ENCODE measurements at places on chromosomes 5 and 9.

GRCh38 chr5:74146796-74147195, 493.7 kb downstream of the ENC1 start:
- DNase-seq = no peak

DNA sequence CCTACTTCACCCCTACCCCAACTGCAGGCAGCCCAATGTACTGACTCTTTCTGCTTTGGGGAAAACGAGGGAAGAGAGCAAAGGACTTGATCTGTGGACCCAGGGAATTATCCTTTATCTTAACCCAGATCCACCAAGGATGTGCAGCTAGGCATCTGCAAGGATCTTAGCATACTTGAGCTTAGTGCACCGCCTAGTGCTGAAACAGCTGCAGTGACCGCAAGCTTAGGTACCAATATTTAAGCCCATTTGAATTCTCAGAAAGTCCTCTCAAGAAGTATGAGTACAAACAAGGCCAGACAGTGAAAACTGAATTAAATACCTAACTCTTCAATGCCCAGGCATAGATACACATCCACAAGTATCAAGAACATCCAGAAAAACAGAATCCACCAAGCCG, 576.7 kb upstream of the ADAMTS16 start:
- no peak for DNase-seq

DNA sequence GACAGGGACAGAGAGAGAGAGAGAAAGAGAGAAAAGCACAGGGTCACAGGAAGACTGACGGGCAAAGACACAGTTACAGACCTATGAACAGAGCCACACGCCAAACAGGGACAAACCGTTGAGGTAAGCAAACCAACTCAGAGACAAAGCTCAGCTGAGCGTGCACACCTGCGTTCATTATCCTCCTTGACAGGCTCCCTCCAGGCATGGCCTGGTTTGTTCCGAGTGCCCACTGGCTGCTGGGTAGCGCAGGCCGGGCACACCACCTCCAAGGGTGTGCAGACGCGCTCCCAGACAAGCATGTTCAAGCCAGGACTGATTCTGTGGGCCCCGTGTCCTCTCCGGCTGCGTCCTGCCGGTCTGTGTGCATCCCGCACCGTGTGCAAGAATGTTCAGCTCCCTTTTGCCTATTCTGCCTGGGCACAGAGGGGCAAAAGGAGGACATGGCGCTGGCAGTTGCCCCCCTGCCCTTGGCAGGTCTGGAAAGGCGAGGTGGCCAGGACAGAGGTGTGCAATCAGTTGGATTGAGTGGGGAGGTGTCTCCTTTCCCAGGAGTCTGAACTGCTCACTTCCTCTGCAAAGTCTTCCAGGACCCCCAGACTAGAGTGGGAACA, 467 bp upstream of the SMIM32 start:
- no peak for DNase-seq

GRCh38 chr5:56328753-56329560, 95.8 kb upstream of the ANKRD55 start:
- no peak for DNase-seq

GRCh38 chr5:40627706-40628105, 52.0 kb upstream of the PTGER4 start:
- no peak for DNase-seq

- no peak for DNase-seq
These were observed 148.3 kb upstream of the GHR start for GRCh38 chr5:42274913-42275312.

DNA sequence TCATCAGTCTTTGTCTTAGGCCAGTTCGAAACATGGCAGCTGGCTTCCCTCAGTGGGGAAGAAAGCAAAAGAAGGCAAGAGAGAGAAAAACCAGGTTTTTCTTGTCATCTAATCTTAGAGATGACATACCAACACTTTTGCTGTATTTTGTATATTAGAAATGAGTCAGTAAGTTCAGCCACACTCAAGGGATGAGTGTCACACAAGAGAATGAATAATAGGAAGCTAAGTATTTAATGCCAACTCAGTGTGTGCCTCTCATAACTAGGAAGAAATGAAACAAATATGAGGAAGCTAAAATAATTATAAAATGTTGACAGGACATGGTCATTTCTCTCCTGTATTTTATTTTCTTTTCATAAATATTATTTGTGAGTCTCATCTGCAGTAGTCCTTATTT, 65.3 kb downstream of the CDH12 start:
- DNase-seq = no peak

DNA sequence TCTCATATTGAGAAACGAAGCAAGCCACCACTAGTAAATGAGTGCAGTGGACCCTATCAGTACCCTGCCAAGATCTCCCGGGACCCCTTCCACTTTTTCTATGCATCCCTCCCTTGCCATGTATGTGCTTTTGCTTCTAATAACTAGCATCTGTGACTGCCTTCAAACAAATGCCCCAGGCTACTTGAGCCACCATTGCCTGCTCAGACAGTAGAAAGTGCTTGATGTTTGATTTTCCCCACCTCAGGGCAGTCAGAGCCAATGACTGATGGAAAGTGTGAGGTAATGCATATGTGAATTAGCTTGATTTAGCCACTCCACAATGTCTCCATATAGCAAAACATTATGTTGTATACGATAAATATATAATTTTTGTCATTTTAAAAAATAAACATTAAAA, 797.3 kb upstream of the ACO1 start:
- DNase-seq = no peak

GRCh38 chr5:98474782-98475181, 298.7 kb upstream of the RGMB start:
- no peak for DNase-seq

GRCh38 chr5:109743770-109744212, 54.1 kb downstream of the MAN2A1 start:
- DNase-seq = no peak

DNA sequence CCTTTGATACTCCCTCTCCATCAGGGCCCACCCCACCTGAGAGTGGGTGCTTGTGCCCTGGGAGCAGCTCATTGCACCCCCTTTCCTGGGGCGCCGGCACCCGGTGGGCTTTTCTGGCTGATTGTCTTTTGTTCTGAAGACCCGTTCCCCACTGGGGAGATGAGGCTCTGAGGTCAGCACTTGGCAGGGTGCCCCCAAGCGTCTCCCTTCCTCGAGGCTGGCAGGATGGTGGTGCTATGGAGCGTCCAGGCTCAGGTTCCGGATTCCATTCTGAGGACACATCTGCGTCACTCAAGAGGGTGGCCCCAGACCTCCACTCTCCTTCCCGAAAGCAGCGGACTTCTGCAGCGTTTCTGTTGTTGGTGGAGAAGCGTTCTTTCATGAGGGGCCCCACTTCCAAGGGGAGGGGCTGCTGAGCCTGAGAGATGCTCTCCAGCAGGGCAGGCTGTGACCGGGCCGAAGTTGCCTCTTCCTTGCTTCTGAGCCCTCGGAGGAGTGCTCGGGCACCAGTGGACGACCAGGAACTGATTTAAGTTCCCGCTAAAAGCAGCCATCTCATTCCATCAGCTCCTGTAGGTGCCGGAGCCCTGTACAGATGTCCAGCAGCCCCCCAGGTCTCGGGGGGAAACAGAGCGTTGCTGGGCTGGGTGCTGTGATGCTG, 42.2 kb downstream of the COL5A1 start:
- DNase-seq = no peak

DNA sequence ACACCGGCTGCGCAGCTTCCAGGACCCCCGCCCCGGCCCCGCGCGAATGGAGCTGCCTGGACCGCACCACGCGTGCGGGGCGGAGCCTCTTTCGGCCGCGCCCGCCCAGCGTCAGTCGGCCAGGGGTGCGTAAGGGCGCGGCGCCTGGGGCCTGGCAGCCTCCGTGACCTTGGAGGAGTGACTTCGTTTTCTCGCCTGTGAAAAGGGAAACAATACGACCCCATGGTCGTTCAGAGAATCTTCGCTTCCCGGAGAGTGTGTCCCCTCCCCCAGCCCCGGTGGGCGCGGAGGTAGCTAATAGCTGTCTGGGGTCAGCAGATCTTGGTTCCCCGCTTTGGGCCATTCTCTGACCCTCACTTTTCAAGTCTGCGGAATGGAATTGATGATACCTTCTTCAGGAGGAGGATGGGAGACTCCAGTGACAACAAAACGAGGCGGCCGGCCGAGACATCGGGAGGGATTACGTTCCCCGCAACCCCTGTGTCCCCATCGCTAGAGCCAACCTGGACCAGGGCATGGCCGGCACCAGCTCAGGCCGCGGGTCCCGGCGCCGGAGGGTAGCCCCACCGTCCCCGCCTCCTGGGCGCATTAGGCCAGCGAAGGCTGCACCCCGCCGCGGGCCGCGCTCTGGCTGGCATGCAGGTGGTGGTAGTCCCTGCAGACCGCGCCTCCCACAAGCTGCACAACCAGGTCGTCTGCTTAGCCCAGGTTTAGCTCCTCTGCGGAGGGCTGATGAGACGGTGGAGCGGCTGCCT, 5.5 kb upstream of the CDHR2 start:
- DNase-seq = peak; percentile 37

- DNase-seq = no peak
These were observed 4.8 kb downstream of the IL9 start for GRCh38 chr5:135890867-135891266.

- DNase-seq = no peak
These were observed 28.1 kb downstream of the PIK3R1 start for GRCh38 chr5:68243681-68244080.

DNA sequence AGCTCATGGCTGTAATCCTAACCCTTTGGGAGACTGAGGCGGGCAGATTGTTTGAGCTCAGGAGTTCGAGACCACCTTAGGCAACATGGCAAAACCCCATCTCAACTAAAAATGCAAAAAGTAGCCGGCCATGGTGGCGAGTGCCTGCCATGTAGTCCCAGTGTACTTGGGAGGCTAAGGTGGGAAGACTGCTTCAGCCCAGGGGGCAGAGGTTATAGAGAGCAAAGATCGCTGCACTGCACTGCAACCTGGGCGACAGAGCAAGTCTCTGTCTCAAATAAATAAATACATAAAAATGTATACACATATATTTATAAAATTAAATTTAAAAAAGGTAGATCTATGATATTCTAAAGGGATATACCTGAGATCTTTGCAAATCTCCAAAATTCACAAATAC, 19.4 kb downstream of the ZBTB5 start:
- no peak for DNase-seq
